ENCODE measurements at places on chromosomes 3 and 15. TPM values are rescaled to one million over a fixed set of nuclear protein-coding genes. Genes with fewer than 3 reads are reported as not detected.

The MUC20 gene
- 5.5 TPM for total RNA-seq

The GOLGA6D gene
- total RNA-seq: 0.06 TPM

The RHCG gene
- total RNA-seq: not detected

The CYP1A1 gene
- total RNA-seq: 0.45 TPM

The SNX22 gene
- total RNA-seq: 2.1 TPM

The SLC12A8 gene
- total RNA-seq: 3.4 TPM

The ZNF106 gene
- 32.3 TPM for total RNA-seq

The SRGAP3 gene
- total RNA-seq: 15.7 TPM

The PP2D1 gene
- total RNA-seq: not detected

- no peaks in the 10 kb centered on the region for H3K27me3 ChIP-seq
- H3K27ac ChIP-seq: no peak overlapping the region
- no peaks in the 10 kb centered on the region for H3K36me3 ChIP-seq
- H3K4me1 ChIP-seq: peaks cover 10% of the 10 kb centered on the region
Observed at GRCh38 chr3:183396662-183397391, 31.6 kb downstream of the MCF2L2 start.

DNA sequence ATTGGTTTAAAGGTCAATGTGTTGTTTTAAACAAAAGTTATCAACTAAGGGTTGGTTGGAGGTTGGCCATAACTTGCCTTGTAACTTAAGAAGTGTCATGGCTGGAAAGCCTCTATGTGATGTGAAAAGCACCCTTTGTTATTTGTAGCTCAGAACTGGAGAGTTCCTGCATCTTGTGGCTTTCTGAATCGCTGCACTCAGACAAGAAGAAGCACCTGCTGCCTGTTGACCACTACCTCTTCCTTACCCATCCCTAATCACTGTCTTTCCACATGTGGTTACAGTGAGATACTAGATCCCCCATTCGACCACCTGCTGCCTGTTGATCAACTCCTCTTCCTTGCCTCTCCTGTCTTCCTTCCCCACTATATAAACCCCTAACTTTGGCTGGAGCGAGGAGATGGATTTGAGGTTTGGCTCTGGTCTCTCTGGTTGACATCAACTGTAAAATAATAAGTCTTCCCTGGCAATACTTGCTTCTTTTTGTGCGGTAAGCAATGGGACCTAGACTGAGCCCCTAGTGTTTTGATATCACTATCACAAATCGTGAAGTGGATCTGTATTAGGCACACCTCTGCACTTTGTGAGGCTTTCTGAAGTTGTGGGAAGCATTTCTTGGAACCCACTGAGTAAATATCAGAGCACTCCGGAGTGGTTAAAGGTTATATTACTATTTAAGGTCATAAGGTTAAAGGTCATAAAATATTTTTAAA is 13.8 kb downstream of the RPL39L start:
- no peak overlapping the region for H3K4me3 ChIP-seq
- H3K27ac ChIP-seq: no peak overlapping the region
- H3K4me1 ChIP-seq: no peaks in the 10 kb centered on the region
- no peaks in the 10 kb centered on the region for H3K36me3 ChIP-seq

DNA sequence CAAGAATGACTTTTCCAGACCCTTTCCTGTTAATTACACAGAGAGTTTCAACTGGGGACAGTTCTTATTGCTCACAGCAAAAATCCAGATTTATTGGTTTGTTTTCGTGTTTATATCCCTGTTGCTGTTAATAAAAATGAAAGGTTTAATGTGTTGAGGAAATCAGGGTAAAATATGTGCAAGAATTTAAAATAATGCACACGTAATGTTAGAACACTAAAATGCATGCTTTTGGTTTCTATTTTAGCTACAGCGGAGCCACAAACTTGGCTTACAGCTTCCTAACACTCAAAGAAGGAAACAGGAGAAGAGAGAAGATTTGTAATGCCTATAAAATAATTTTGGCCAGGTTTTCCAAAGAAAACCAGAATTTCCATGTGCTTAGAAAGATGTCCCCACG is 62.7 kb downstream of the CASR start:
- no peaks in the 10 kb centered on the region for H3K36me3 ChIP-seq
- H3K27ac ChIP-seq: no peak overlapping the region
- no peak for DNase-seq
- no peaks in the 10 kb centered on the region for H3K4me1 ChIP-seq

- no peaks in the 10 kb centered on the region for H3K27me3 ChIP-seq
- no peaks in the 10 kb centered on the region for H3K4me1 ChIP-seq
- H3K4me3 ChIP-seq: no peak overlapping the region
- DNase-seq: no peak
- H3K36me3 ChIP-seq: no peaks in the 10 kb centered on the region
- no peak overlapping the region for H3K27ac ChIP-seq
Observed at GRCh38 chr15:71060983-71061382, 54.3 kb upstream of the THSD4 start.

- H3K27ac ChIP-seq: no peak overlapping the region
- no peak overlapping the region for H3K4me3 ChIP-seq
- no peak for DNase-seq
- no peaks in the 10 kb centered on the region for H3K36me3 ChIP-seq
- H3K4me1 ChIP-seq: no peaks in the 10 kb centered on the region
- H3K27me3 ChIP-seq: no peaks in the 10 kb centered on the region
Observed at GRCh38 chr15:86735247-86736040, 655.8 kb downstream of the AGBL1 start.

- no peak overlapping the region for H3K4me3 ChIP-seq
- H3K27ac ChIP-seq: no peak overlapping the region
- no peak for DNase-seq
- peaks cover 4% of the 10 kb centered on the region for H3K4me1 ChIP-seq
- peaks cover 22% of the 10 kb centered on the region for H3K36me3 ChIP-seq
Observed at GRCh38 chr3:15011174-15011573, 53.9 kb downstream of the MRPS25 start.

GRCh38 chr3:197269024-197269423 is 29.4 kb downstream of the DLG1 start:
- H3K4me3 ChIP-seq: no peak overlapping the region
- no peaks in the 10 kb centered on the region for H3K36me3 ChIP-seq
- DNase-seq: no peak
- no peaks in the 10 kb centered on the region for H3K27me3 ChIP-seq
- no peak overlapping the region for H3K27ac ChIP-seq

GRCh38 chr3:184595726-184596125 is 34.1 kb downstream of the EPHB3 start:
- H3K27me3 ChIP-seq: no peaks in the 10 kb centered on the region
- no peak for DNase-seq
- peak overlapping the region; percentile 95 for H3K27ac ChIP-seq
- no peak overlapping the region for H3K4me3 ChIP-seq

DNA sequence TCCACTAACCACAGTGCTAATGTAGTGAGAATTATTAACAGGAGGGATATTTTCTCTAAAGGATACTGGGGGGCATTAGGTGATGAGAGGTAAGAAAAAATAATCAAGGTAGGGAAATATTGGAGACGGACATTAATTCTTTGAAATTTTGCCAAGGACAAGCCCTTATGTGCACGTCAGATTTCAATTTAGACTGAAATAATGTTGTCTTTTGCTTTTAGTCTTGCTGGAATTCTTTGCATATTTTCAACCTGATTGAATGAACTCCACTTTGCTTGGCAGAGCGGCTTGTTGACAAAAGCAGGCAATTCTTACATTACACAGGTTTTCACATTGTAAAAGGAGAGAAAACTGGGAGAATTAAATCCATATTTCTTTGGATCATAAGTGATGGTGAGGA is 25.0 kb upstream of the C3orf52 start:
- no peak for DNase-seq
- H3K4me3 ChIP-seq: no peak overlapping the region
- peaks cover 14% of the 10 kb centered on the region for H3K27me3 ChIP-seq
- no peaks in the 10 kb centered on the region for H3K36me3 ChIP-seq

GRCh38 chr3:5565026-5565425 is 377.5 kb downstream of the EDEM1 start:
- DNase-seq: no peak
- H3K4me3 ChIP-seq: no peak overlapping the region
- H3K36me3 ChIP-seq: no peaks in the 10 kb centered on the region

DNA sequence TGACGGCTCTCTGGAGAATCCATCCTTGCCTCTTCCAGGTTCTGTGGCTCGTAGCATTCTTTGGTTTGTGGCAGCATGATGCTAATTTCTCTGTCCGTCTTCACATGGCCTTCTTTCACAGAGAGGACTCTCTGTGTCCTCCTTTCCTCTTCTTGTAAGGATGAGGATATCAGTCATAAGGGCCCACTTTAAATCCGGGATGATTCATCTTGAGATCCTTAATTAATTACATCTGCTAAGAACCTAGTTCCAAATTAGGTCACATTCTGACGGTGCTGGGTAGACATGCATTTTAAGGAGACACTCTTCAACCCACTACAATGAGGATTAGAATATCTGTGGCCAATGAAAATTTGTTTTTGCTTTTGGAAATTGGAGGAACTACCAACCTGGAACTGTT is 15.7 kb upstream of the GXYLT2 start:
- no peak overlapping the region for H3K27ac ChIP-seq
- H3K4me1 ChIP-seq: no peaks in the 10 kb centered on the region
- no peaks in the 10 kb centered on the region for H3K36me3 ChIP-seq
- no peak overlapping the region for H3K4me3 ChIP-seq
- peaks cover 5% of the 10 kb centered on the region for H3K27me3 ChIP-seq

DNA sequence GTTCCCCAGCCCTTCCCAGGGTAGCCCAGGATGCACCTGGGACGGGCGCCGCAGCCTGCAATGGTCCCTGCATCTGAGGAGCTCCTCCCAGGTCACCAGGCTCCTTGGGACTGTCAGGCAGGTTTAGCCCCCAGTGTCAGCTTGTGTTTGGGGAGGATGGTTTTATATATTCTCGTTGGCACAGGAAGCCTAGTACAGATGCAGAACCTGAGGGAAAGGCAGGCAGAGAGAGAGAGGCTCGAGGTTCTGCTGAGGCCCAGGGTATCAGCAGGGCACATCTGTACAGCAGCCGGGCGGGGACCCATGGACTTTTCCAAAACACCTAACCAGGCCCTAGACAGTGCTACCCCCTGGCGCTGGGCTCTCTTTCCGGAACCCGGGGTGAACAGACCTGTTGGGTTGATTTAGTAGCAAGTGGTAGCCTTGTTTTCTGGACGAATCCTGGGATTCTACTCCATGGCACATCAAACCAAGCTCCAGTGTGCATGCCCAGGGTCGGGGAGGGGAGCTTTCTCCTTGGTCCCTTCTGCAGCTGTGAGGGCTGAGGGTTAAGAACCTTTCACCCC is 8.6 kb downstream of the PAK6 start:
- no peak for DNase-seq
- H3K4me3 ChIP-seq: no peak overlapping the region
- no peaks in the 10 kb centered on the region for H3K36me3 ChIP-seq
- H3K4me1 ChIP-seq: peaks cover 6% of the 10 kb centered on the region

DNA sequence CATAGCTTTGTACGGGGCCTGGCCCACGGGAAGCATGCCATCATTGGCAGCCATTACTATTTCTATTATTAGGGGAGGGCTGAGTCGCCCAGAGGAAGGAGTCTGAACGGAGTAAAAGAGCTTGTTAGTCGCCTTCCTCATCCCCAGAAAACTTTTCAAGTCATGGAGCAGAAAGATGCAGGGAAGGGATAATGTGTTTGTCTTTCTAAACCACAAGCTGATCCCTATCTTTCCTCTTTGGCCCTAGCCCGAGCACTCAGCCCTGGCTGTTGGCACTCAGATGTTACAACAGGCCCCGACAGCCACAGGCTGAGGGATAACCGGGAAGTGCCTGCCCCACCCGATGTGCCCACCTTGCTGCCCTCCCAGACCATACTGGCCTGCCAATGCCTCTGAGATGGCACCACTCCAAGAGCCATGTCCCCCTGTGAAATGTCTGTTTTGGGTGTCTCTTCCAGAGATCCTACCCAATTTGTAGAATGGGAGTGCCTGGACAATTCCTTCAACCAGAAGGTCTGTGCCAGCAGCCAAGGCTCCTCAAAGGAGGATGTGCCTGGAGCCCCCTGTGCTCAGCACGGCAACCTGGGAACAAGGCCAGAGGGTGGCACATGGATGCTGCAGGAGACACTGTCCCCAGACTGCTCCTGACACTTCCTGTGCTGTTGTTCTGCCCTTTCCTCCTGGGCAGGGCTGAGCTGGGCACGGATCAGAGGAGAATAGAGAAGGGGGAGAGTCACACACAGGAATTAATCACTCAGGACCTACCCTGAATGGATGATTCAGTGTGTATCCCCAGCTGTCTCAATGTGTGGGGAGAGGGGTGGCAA is 10.8 kb downstream of the PAK6 start:
- H3K4me1 ChIP-seq: peaks cover 6% of the 10 kb centered on the region
- H3K4me3 ChIP-seq: no peak overlapping the region
- DNase-seq: no peak
- no peak overlapping the region for H3K27ac ChIP-seq
- peaks cover 46% of the 10 kb centered on the region for H3K27me3 ChIP-seq

- H3K27me3 ChIP-seq: peaks cover 17% of the 10 kb centered on the region
- DNase-seq: no peak
- H3K4me3 ChIP-seq: no peak overlapping the region
- H3K27ac ChIP-seq: no peak overlapping the region
- no peaks in the 10 kb centered on the region for H3K36me3 ChIP-seq
- H3K4me1 ChIP-seq: no peaks in the 10 kb centered on the region
Observed at GRCh38 chr15:67750371-67750770, 74.9 kb upstream of the SKOR1 start.

GRCh38 chr3:122902326-122902725 is 107.5 kb downstream of the SLC49A4 start:
- DNase-seq: no peak
- H3K27ac ChIP-seq: no peak overlapping the region
- H3K4me3 ChIP-seq: no peak overlapping the region
- H3K27me3 ChIP-seq: no peaks in the 10 kb centered on the region
- H3K36me3 ChIP-seq: no peaks in the 10 kb centered on the region
- peaks cover 8% of the 10 kb centered on the region for H3K4me1 ChIP-seq

DNA sequence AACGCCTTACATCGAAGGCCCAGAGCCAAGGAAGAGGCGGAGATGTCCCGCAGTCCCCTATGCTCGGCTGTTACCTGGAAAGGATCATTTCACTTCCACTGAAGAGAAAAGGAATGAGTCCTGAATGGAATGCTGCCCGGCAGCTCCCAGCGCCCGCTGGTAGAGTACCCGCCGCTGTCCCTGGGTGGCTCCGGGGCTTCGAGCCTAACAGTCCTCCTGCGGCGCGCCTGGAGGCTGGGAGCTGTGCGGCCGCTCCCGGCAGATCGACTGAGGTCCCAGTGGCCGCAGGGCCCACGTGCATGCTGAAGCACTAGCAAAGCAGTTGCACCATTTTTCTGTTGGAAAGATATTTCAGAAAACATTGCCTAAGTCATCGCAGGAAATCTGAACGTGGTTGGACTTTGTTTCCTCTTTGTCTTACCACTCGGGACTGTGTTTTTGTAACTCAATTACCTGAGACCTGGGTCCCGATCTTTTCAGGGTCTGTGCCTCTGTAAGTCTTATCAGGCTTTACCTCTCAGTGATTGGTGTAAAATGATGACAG is 984 bp downstream of the RNU6-1 start:
- peaks cover 52% of the 10 kb centered on the region for H3K27me3 ChIP-seq
- H3K4me3 ChIP-seq: peak overlapping the region; percentile 96
- peaks cover 25% of the 10 kb centered on the region for H3K4me1 ChIP-seq
- peak; percentile 87 for DNase-seq
- H3K27ac ChIP-seq: no peak overlapping the region

DNA sequence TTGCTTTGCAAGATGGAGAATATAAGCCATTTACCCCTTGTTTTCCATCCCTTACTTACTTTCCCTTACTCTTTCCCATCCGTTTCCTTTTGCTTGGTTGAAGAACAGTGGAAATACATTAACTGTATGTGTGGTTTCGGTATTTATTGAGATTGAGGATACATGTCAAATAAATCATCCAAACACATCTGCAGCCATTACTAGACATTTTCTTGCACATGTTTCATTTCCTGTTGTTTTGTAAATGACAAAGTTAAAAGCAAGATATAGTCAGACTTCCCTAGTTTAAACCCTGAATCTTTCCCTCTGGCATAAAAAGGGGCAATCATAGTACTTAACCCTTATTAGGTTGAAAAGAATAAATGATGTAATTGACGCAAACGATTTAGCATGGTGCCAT is 82.1 kb upstream of the BCHE start:
- H3K4me1 ChIP-seq: no peaks in the 10 kb centered on the region
- H3K27me3 ChIP-seq: no peaks in the 10 kb centered on the region
- no peak for DNase-seq
- no peak overlapping the region for H3K4me3 ChIP-seq
- H3K36me3 ChIP-seq: no peaks in the 10 kb centered on the region
